H1 (cell line): ENCODE measurements at places on chromosomes 4 and X.
A peak's percentile ranks its signal among the peaks of the same experiment; 100 is the strongest.

DNA sequence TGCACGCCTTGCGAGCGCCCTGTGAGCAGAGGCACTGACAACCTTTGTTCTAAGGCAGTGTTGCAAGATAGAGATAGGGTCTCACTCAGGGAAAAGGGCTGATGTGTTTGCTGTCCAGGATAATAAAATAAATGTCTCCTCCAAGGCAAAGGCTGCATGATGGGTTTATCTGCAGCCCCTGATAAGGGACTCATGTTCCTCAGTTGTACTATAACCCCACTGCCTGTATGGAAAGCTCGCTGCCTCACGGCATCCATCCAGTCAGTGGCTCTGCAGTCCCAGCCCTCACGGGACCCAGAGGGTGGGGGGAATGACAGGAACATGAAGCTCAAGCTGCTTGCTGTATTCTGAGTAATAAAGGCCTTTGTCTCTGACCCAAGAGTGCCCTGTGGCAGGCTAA lies 22.6 kb downstream of the BCLAF3 start:
- H3K36me3 ChIP-seq = no peaks in the 10 kb centered on the region
- H3K4me1 ChIP-seq = no peaks in the 10 kb centered on the region
- H3K27me3 ChIP-seq = no peaks in the 10 kb centered on the region
- H3K4me3 ChIP-seq = no peak overlapping the region

DNA sequence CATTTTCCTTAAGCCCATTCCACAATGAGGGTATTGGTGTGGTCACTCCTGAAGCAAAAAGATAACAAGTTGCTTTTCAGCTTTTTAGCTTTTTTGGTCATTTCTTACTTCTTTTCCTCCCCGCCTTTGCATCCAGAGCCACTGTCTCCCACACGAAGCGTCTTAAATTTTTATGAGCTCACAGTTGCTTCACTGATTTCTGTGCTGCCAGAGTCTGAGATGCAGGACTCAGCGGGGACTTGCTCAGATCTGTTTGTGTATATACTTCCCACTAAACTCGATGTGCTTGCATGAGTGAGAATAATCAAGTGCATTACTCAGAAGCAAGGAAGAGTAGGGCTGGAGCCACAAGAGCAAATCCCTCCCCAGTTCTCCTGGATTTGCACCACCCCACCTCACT lies 80.2 kb upstream of the FHL1 start:
- H3K4me1 ChIP-seq = no peaks in the 10 kb centered on the region
- no peak overlapping the region for H3K4me3 ChIP-seq
- no peak for DNase-seq

- no peak overlapping the region for H3K27ac ChIP-seq
- H3K4me3 ChIP-seq = no peak overlapping the region
- no peak for DNase-seq
- no peaks in the 10 kb centered on the region for H3K27me3 ChIP-seq
These were observed 90.4 kb downstream of the MOSPD2 start for GRCh38 chrX:14963447-14964236.

DNA sequence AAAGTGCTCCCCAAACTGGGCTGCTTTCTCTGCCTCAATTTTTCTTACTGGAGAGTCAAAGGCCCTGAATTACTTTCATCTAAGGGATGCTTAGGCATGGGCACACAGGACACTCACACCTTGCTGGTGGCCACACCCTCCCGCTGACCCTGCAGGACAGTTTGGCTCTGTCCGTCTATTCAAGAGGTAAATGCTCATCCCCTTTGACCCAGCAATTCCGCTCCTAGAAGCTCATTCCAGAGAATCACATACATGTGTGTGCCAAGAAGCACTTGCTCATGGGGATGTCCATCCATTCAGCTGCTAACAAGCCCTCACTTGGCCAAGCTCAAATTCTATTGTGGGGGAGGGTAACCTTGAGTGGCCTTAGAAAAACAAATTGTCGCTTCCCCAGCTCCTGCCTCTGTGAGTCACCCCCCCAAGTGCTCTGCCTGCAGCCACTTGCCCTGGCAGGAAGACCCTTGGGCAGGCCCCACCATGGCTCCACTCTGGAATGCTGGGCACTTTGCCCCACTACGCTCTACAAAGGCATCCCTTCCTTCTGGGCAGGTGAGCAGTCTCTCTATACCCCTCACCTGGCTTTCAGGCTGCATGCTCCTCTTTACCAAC lies 54.5 kb downstream of the HTRA3 start:
- no peak overlapping the region for H3K27ac ChIP-seq
- no peaks in the 10 kb centered on the region for H3K36me3 ChIP-seq

DNA sequence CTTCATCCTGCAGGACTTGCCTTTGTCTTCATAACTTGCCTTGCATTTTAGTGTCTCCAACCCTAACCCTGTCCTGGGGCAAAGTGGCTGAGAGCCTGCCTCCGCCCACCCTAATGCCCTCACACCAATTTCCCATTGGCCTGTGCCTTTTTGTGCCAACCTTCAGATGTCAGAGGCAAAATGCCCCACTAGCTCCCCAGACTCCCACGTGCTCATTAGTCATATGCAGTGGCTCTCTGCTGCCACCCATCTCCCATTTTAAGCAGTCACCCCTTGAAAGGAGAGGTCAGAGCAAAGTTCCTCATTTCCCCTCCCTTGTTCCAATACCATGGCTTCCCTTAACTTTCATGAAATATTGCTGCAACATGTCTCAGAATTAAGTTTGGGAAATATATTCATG lies 74.8 kb upstream of the PASD1 start:
- H3K4me3 ChIP-seq = no peak overlapping the region
- no peaks in the 10 kb centered on the region for H3K4me1 ChIP-seq
- peak; percentile 43 for DNase-seq
- H3K36me3 ChIP-seq = no peaks in the 10 kb centered on the region
- H3K27me3 ChIP-seq = no peaks in the 10 kb centered on the region

GRCh38 chrX:150547375-150548115 lies 20.9 kb upstream of the MTM1 start:
- peaks cover 9% of the 10 kb centered on the region; the same call in 1 of the 2 replicates for H3K4me1 ChIP-seq
- peak; percentile 57 for DNase-seq
- peaks cover 19% of the 10 kb centered on the region for H3K27me3 ChIP-seq
- H3K36me3 ChIP-seq = no peaks in the 10 kb centered on the region
- H3K27ac ChIP-seq = no peak overlapping the region

- no peaks in the 10 kb centered on the region for H3K27me3 ChIP-seq
- H3K4me1 ChIP-seq = no peaks in the 10 kb centered on the region
- H3K36me3 ChIP-seq = peaks cover 15% of the 10 kb centered on the region
- H3K27ac ChIP-seq = no peak overlapping the region
These were observed 16.4 kb downstream of the NSDHL start for GRCh38 chrX:152847281-152847680.

DNA sequence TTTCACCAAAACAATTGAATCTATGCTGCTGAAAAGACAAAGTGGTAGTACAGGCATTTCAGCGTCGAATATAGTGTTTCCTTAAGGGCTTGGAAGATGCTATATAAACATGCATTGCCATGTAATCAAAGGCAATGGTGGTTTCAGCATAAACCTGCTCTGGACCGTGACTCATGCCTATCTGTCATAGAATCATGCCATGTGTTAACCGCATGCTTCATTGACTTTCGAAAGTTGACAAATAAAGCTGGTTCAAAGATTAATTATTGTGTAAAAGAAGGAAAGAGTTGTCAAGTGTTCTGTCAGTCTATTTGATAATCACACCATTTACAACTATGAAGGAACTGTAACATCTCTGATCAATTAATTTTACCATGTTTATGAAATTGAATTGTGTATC lies 83.2 kb downstream of the FUNDC1 start:
- no peak overlapping the region for H3K27ac ChIP-seq
- no peaks in the 10 kb centered on the region for H3K36me3 ChIP-seq
- H3K4me1 ChIP-seq = no peaks in the 10 kb centered on the region
- DNase-seq = no peak
- no peaks in the 10 kb centered on the region for H3K27me3 ChIP-seq

DNA sequence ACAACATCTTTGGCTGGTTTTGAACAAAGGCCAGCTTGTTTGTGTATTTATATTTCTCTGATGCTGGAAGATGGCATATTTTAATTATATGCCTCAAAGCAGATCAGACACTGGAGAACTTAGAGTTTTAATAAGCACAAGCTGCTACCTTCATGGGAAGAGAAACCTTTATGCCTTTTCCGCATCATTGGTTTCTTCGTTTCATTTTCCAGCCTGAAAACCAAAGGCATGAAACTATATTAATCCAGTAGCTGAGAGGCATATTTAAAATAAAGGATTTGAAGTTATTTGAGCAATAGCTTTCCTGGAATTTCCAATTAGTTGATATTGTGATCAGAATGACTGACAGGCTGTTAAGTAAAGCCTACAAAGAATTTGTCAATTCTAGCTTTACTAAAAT lies 141.0 kb downstream of the ARHGAP24 start:
- no peaks in the 10 kb centered on the region for H3K36me3 ChIP-seq
- DNase-seq = no peak
- H3K27me3 ChIP-seq = no peaks in the 10 kb centered on the region
- no peaks in the 10 kb centered on the region for H3K4me1 ChIP-seq
- H3K27ac ChIP-seq = no peak overlapping the region

- H3K4me3 ChIP-seq = no peak overlapping the region
- no peaks in the 10 kb centered on the region for H3K36me3 ChIP-seq
- no peak overlapping the region for H3K27ac ChIP-seq
- no peak for DNase-seq
- no peaks in the 10 kb centered on the region for H3K4me1 ChIP-seq
These were observed 249.2 kb upstream of the RPS6KA3 start for GRCh38 chrX:20515841-20516461.

DNA sequence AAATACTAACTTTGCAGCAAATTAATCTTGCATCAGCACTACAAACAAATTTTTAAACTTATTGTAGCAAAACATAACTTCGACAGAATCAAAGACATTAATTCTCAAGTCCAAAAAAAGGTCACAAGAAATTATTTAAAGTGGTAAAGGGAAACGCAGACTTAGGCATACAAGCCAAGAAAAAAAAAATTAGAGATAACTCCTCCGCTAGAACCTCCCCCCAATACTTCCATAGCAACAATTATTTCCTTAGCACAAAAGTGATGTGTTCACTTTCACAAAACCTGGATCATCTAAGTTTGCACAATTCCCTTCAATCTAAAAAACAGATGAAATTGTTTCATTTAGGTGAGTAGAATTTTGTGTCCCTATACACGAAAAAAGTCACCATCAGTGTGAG lies 1.1 kb downstream of the LRBA start:
- no peaks in the 10 kb centered on the region; the same call in 1 of the 2 replicates for H3K4me1 ChIP-seq
- no peaks in the 10 kb centered on the region for H3K27me3 ChIP-seq
- H3K4me3 ChIP-seq = peak overlapping the region; percentile 66
- peak overlapping the region; percentile 96; the same call in 1 of the 2 replicates for H3K27ac ChIP-seq

DNA sequence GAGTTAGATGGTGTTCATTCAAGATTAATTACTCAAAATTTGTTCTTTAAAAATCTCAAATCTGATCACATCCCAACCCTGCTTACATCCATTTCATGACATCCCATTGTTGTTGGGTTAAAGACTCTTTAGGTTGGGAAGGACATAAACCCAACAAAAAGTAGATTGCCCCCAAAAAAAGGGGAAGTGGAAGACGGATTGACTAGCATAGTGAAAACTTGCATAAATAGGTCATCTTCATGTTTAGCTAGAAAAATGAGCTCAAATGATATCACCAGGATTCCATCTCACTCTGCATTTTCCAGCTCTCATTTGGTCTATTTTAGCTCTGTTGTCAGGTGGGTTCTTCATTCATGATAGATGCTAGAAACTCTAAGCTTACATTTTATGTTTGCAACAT lies 18.5 kb upstream of the TET2 start:
- H3K27ac ChIP-seq = no peak overlapping the region
- no peaks in the 10 kb centered on the region for H3K4me1 ChIP-seq
- H3K36me3 ChIP-seq = no peaks in the 10 kb centered on the region
- DNase-seq = no peak

- no peak overlapping the region for H3K4me3 ChIP-seq
- DNase-seq = no peak
These were observed 69.7 kb upstream of the MAMLD1 start for GRCh38 chrX:150293311-150294013.
